ENCODE measurements at places on chromosomes 5 and 9. TPM values are rescaled to one million over a fixed set of nuclear protein-coding genes. Genes with fewer than 3 reads are reported as not detected.
A peak's percentile ranks its signal among the peaks of the same experiment; 100 is the strongest.

- no peak for DNase-seq
- no peaks in the 10 kb centered on the region for H3K27me3 ChIP-seq
- H3K36me3 ChIP-seq, result no peaks in the 10 kb centered on the region
- no peaks in the 10 kb centered on the region for H3K4me1 ChIP-seq
- no peak overlapping the region for H3K4me3 ChIP-seq
Measured at GRCh38 chr9:95057101-95057500, 260.4 kb downstream of the FANCC start.

GRCh38 chr5:181223729-181224389 lies 778 bp downstream of the TRIM41 start:
- peaks cover 56% of the 10 kb centered on the region for H3K4me1 ChIP-seq
- H3K27ac ChIP-seq, result peak overlapping the region; percentile 99
- H3K4me3 ChIP-seq, result peak overlapping the region; percentile 89
- peak; percentile 80 for DNase-seq
- H3K36me3 ChIP-seq, result peaks cover 9% of the 10 kb centered on the region

GRCh38 chr9:108386859-108387384 lies 468.9 kb downstream of the ACTL7B start:
- H3K36me3 ChIP-seq, result no peaks in the 10 kb centered on the region
- no peak for DNase-seq
- no peaks in the 10 kb centered on the region for H3K27me3 ChIP-seq
- no peak overlapping the region for H3K4me3 ChIP-seq
- H3K4me1 ChIP-seq, result peaks cover 7% of the 10 kb centered on the region
- H3K27ac ChIP-seq, result no peak overlapping the region

GRCh38 chr9:22683700-22684075 lies 237.1 kb downstream of the DMRTA1 start:
- no peaks in the 10 kb centered on the region for H3K27me3 ChIP-seq
- no peaks in the 10 kb centered on the region for H3K36me3 ChIP-seq
- H3K4me3 ChIP-seq, result no peak overlapping the region
- H3K4me1 ChIP-seq, result peaks cover 3% of the 10 kb centered on the region

The NIM1K gene
- total RNA-seq, result 0.50 TPM

- H3K4me1 ChIP-seq, result peaks cover 13% of the 10 kb centered on the region
- no peaks in the 10 kb centered on the region for H3K27me3 ChIP-seq
- no peak for DNase-seq
Measured at GRCh38 chr9:128923493-128923883, 2.7 kb downstream of the PHYHD1 start.

GRCh38 chr5:116553366-116553765 lies 21.3 kb downstream of the SEMA6A start:
- H3K27me3 ChIP-seq, result no peaks in the 10 kb centered on the region
- no peaks in the 10 kb centered on the region for H3K36me3 ChIP-seq
- H3K27ac ChIP-seq, result no peak overlapping the region
- H3K4me3 ChIP-seq, result no peak overlapping the region
- no peak for DNase-seq

- no peak overlapping the region for H3K27ac ChIP-seq
- no peaks in the 10 kb centered on the region for H3K27me3 ChIP-seq
- no peak for DNase-seq
- H3K4me1 ChIP-seq, result peaks cover 28% of the 10 kb centered on the region
- no peak overlapping the region for H3K4me3 ChIP-seq
Measured at GRCh38 chr9:34176089-34176488, 2.8 kb upstream of the UBAP1 start.

- peaks cover 3% of the 10 kb centered on the region for H3K4me1 ChIP-seq
- peaks cover 2% of the 10 kb centered on the region for H3K36me3 ChIP-seq
- no peak for DNase-seq
- no peak overlapping the region for H3K4me3 ChIP-seq
Measured at GRCh38 chr5:151480384-151481293, 33.2 kb downstream of the SLC36A1 start.

GRCh38 chr5:178839319-178839704 lies 20.4 kb upstream of the ZNF354B start:
- no peaks in the 10 kb centered on the region for H3K4me1 ChIP-seq
- H3K27me3 ChIP-seq, result no peaks in the 10 kb centered on the region
- H3K36me3 ChIP-seq, result no peaks in the 10 kb centered on the region
- H3K4me3 ChIP-seq, result no peak overlapping the region

DNA sequence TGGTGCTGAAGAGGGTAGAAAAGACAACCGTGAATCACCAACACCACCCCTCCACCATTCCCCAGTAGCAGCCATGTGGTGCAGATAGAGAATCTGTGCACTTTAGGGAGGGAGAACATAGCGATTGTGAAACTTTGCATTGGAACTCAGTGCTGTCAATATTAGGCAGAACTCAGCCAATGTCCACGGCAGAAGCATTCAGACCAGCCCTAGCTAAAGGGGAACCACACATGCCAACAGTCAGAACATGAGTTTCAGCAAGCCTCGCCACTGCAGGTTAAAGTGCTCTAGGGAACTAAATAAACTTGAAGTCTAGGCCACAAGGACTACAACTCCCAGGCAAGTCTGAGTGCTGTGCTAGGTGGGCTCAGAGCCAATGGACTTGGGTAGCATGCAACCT lies 38.5 kb upstream of the DEPDC1B start:
- DNase-seq, result no peak
- no peaks in the 10 kb centered on the region for H3K4me1 ChIP-seq

The DMRT2 gene
- total RNA-seq, result not detected

DNA sequence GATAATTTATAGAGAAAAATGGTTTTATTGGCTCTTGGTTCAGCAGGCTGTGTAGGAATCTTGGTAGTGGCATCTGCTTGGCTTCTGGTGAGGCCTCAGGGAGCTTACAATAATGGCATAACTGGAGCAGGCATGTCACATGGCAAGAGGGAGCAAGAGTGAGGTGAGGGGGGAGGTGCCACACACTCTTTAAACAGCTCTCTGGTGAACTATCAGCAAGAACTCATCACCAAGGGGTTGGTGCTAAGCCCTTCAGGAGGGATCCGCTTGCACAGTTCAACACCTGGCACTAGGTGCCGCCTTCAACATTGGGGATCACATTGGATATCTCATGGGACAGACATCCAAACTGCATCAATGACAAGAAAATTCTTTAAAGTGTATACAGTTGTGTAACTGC lies 10.5 kb downstream of the GPBP1 start:
- peaks cover 75% of the 10 kb centered on the region for H3K4me1 ChIP-seq
- no peak overlapping the region for H3K4me3 ChIP-seq
- DNase-seq, result no peak
- peaks cover 58% of the 10 kb centered on the region for H3K36me3 ChIP-seq

GRCh38 chr5:72812488-72812887 lies 4.0 kb upstream of the TNPO1 start:
- no peak for DNase-seq
- peaks cover 40% of the 10 kb centered on the region for H3K27me3 ChIP-seq
- no peaks in the 10 kb centered on the region for H3K36me3 ChIP-seq
- H3K4me1 ChIP-seq, result peaks cover 7% of the 10 kb centered on the region

The RNF180 gene
- not detected for total RNA-seq

The HABP4 gene
- total RNA-seq, result 11.6 TPM

DNA sequence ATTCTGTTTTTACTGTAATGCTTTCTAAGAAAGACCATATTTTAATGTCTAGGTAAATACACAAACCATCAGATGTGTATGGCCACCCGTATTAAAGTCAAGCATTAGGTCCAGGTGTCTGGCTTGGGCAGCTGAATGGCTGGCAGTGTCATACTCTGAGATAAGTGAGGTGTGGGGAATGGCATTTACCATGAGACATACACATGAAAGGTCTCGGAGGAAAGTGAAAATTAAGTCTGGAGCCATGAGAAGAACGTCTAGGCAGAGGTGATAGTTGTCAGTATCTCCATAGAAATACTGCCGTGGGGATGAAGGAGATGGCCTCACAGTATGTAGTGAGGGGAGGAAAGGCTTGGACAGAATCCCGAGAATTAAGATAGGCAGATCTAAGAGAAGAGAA lies 164.3 kb downstream of the TLE4 start:
- H3K27ac ChIP-seq, result no peak overlapping the region
- no peak for DNase-seq
- H3K36me3 ChIP-seq, result peaks cover 5% of the 10 kb centered on the region
- H3K4me1 ChIP-seq, result peaks cover 7% of the 10 kb centered on the region
- no peaks in the 10 kb centered on the region for H3K27me3 ChIP-seq

- peaks cover 14% of the 10 kb centered on the region for H3K4me1 ChIP-seq
- peak overlapping the region; percentile 87 for H3K27ac ChIP-seq
- peak; percentile 86 for DNase-seq
- H3K27me3 ChIP-seq, result peaks cover 65% of the 10 kb centered on the region
Measured at GRCh38 chr9:132160802-132161742, 786 bp upstream of the NTNG2 start.

- no peak for DNase-seq
- no peak overlapping the region for H3K27ac ChIP-seq
- H3K4me1 ChIP-seq, result no peaks in the 10 kb centered on the region
- H3K36me3 ChIP-seq, result no peaks in the 10 kb centered on the region
Measured at GRCh38 chr9:72139226-72139625, 10.0 kb upstream of the GDA start.

The ADAMTSL1 gene
- not detected for total RNA-seq

- H3K36me3 ChIP-seq, result no peaks in the 10 kb centered on the region
- H3K4me1 ChIP-seq, result no peaks in the 10 kb centered on the region
- DNase-seq, result no peak
- no peak overlapping the region for H3K4me3 ChIP-seq
Measured at GRCh38 chr5:12017007-12017406, 112.8 kb upstream of the CTNND2 start.

DNA sequence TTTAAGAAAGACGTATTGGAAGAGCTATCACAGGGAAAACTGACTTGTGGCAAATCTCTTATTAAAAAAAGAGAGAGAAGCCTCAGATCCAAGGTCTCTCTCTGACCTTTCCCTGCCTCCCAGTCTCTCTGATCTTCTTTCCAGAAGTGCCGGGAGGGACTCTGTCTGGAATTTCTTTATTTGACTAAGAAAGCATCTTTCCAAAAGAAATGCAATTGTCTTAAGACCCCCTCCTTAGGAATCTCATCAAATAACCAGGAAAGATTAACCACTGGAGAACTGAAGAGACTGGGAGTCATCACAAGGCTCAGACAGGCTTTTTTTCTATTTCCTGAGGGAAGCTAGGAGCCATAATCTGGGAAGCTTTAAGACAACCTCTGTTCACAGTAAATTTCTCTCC lies 4.6 kb downstream of the C1QTNF3 start:
- H3K4me1 ChIP-seq, result no peaks in the 10 kb centered on the region
- DNase-seq, result no peak
- H3K27me3 ChIP-seq, result no peaks in the 10 kb centered on the region
- peaks cover 2% of the 10 kb centered on the region for H3K36me3 ChIP-seq
- H3K4me3 ChIP-seq, result no peak overlapping the region

- no peak overlapping the region for H3K27ac ChIP-seq
- DNase-seq, result no peak
- H3K27me3 ChIP-seq, result no peaks in the 10 kb centered on the region
- peaks cover 51% of the 10 kb centered on the region for H3K36me3 ChIP-seq
Measured at GRCh38 chr5:463301-463700, 20.3 kb downstream of the EXOC3 start.

DNA sequence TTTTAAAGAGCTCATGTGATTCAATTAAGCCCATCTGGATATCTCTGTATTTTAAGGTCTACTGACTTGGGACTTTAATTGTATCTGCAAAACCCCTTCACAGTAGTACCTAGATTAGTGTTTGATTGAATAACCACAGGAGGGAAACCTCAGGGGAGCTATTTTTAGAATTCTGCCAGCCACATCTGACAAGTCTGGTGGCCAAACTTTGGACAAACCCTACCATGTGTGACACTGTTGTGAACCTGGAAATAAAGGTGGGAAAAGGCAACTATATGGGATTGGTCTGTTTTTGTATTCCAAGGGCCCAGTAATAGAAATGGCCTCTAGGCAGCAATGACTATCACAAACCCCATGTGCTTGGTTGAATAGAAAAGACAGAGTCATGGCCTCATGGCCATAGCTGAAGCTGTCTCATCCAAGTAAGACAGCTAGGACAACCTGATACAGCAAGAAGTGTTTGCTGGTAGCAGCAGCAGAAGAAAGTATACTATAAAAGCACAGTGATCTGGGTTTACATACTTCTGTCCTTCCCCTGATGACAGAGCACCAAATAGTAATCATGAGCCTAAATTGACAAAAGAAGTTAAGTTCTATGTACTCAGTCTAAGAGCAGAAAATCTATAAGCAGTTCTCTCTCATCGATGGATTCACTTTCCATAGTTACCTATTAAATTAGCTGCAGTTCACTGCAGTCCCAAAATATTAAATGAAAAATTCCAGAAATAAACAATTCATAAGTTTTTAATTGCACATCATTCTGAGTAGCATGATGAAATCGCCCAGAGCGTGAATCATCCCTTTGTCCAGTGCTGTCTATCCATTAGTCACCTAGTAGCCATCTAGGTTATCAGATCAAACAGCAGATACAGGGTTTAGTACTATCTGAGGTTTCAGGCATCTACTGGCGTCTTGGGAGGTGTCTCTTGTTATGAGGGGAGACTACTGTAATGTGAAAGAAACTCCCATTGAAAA lies 189.8 kb downstream of the ARHGAP26 start:
- H3K4me1 ChIP-seq, result peaks cover 17% of the 10 kb centered on the region
- peak overlapping the region; percentile 37 for H3K27ac ChIP-seq
- no peaks in the 10 kb centered on the region for H3K27me3 ChIP-seq

The EMB gene
- 132 TPM for total RNA-seq

DNA sequence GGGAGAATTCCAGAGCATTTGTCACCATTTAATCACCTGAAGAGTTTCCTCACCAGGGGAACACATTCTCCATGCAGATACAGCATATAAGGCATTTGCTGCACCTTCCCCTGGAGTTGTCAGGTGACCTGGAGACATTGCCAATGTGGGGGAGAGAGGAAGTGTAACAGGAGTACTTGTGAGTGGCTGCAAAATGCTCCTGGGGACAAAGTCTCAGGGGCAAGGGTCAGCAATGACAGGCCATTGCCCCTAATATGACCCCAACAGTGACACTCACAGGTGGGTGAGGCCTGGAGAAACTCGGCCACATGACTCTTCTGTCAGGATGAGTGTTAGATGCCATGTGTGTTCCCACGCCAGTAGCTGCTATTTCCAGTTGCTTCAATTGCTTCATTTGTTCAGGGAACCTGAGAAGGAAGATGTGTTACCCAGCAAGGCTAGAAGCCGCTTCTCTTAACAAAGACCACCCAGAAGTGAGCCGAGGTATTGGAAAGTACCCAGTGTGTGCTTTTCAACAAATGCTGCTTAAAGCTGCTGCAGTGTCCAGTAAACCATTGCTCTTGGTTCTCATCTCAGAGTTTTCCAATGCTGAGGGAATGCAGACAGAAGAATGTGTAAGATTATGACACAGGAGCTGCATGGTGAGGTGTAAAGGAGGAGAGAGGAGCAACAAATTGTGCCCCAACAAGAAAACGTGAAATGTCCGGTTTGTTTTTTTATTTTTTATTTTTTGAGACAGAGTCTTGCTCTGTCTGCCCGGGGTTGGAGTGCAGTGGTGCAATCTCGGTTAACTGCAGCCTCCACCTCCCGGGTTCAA lies 128.2 kb upstream of the SLC44A1 start:
- H3K4me3 ChIP-seq, result no peak overlapping the region
- no peak for DNase-seq
- no peaks in the 10 kb centered on the region for H3K27me3 ChIP-seq
- no peak overlapping the region for H3K27ac ChIP-seq

- no peaks in the 10 kb centered on the region for H3K27me3 ChIP-seq
- H3K36me3 ChIP-seq, result no peaks in the 10 kb centered on the region
- H3K4me3 ChIP-seq, result no peak overlapping the region
- DNase-seq, result no peak
- H3K4me1 ChIP-seq, result no peaks in the 10 kb centered on the region
- H3K27ac ChIP-seq, result no peak overlapping the region
Measured at GRCh38 chr5:1026700-1027621, 18.4 kb downstream of the NKD2 start.

- no peak for DNase-seq
- peaks cover 7% of the 10 kb centered on the region for H3K4me1 ChIP-seq
- H3K27me3 ChIP-seq, result peaks cover 15% of the 10 kb centered on the region
- no peak overlapping the region for H3K27ac ChIP-seq
- no peak overlapping the region for H3K4me3 ChIP-seq
Measured at GRCh38 chr9:36163049-36163785, 6.0 kb upstream of the CCIN start.

Measured in activated CD8-positive, alpha-beta memory T cell treated with anti-CD3 and anti-CD28 coated beads, Interleukin-2, amount 10 ng/mL, durations not matched to agents 7 days and 5 days (primary cell).